ENCODE measurements at places on chromosomes 2 and 18.

DNA sequence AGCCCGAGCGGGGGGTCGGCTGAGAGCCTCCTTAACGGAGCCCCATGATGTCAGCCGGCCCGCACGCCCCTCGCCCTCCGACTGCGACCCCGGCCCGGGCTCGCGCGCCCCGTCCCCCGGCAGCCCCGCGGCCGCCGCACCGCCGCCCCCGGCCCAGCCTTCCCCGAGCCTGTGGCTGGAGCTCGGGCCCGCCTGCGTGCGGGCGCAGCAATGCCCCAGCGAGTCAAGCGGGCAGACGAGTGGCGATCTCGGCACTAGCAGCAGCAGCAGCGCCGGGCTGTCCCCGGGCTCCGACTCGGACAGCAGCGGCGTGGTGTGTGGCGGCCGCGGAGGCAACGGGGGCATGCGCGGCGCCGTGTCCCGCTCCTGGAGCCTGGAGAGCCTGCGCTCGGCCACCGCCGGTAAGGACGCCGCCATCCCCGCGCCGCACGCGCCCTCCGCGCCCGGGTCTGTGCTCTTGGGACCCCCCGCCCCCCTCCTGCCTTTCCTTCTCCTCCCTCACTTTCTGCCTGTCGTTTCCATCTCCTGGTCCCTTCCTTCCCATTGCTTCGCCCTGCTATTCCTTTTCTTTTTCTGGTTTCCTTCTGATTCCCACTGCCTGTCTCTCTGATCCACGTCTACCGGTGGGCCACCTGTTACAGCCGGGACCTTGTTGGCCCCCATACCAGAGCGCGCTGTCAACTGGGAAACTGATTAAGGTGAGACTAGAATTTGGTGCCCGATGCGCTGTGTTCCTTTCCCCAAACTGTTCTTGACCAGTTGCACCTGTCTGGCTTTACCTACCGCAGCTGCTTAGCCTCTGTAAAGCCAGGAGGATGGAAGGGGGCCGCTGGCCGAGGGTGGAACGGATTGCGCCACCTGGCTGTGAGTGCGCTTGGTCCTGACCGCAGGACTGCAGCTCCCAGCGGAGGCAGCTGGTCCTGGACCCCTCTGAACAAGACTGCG is 127.4 kb downstream of the ARHGEF4 start:
- no peak for DNase-seq

DNA sequence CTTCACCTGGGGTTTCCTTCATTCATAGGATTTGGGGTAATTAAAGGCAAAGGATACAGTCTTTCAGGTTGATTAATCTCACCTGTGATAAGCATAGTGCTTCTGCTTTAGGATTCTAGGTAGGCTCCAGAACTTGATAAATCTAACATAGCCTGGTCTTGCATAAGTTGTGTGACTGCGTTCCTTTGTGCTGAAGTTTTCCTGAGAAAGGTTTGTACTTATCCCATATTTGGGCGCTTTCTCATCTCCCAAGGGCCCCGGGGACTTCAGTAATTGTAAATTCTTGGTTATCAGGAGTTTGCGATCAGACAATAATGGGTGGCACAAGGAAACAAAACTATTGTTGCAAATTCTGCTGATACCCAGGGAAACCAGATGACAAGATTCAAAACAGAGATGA is 53.1 kb downstream of the MTCL1 start:
- no peak for DNase-seq

GRCh38 chr2:164014068-164014731 is 278.4 kb upstream of the FIGN start:
- DNase-seq = no peak

- DNase-seq = no peak
Observed at GRCh38 chr2:129722306-129723019, 257.0 kb upstream of the RAB6C start.

DNA sequence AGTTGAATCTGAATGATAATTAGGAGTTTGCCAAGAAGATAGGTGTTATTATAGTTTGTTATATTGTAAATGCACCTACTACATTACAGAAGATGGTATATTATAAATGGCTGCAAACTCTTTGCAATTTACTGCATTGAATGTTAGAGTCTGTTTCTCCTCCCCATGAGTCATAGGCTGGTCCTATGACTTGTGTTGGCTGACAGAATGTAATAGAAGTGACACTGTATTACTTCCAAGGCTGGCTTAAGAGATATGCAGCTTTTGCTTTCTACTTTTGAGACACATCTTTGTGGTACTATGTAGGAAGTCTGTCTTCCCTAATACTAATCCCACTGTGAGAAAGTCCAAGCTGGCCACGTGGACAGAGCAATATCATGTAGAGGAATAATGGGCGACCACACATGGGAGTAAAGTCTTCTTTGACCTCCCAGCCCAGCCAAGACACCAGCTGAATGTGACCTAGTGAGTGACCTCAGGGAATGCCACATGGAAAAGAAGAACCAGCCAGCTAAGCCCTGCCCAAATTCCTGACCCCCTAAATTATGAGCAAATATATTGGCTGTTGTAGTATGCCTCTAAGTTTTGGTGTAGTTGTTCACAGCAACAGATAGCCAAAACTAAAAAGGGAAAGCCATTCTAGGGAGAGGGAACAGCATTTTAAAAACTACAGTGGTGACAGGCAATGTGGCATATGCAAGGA is 6.8 kb upstream of the DDX1 start:
- DNase-seq = no peak

- no peak for DNase-seq
Observed at GRCh38 chr18:38453880-38454279, 888.3 kb upstream of the CELF4 start.

GRCh38 chr2:30758191-30758651 is 49.0 kb downstream of the CAPN13 start:
- DNase-seq = no peak

DNA sequence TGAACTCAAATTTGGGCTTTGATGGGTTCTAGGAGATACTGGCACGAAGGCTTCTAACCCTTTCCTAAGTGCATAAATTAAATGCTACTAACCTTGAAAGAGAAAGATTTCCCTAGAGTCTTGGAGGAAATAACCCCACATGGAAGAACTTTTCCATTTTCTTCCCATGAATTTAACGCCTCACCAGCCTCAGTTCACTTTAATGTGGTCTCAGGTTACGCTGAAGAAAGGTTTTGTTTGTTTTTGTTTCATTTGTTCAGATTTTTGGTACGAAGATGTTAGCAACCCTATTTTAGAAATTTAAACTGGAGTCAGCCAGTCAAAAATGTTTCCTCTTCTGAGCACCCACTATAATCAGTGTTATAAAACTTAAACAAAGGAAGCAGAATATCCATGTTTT is 30.7 kb downstream of the METTL4 start:
- DNase-seq = no peak
